ENCODE measurements at places on chromosomes 6 and 20.

DNA sequence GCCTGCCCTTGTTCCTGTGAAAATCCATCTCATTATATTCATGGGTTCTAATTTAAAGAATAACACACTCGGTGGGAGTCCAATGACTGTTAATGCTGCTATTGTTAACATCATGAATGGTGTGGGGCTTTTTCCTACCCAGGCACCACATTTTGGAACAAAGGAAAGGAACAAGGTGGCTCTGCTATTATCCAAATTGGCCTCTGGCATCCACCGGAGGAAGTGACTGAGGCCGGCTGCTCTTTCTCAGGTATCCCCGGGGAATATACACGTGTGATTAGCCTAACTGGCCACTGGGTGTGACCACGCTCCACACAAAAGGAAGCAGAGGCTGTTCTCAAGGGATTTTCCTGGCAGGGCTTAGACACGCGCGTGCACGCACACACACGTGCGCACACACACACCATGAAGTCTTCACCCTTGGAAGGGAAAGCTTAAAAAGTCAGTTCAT lies 601.2 kb upstream of the ARID1B start:
- no peak for DNase-seq

DNA sequence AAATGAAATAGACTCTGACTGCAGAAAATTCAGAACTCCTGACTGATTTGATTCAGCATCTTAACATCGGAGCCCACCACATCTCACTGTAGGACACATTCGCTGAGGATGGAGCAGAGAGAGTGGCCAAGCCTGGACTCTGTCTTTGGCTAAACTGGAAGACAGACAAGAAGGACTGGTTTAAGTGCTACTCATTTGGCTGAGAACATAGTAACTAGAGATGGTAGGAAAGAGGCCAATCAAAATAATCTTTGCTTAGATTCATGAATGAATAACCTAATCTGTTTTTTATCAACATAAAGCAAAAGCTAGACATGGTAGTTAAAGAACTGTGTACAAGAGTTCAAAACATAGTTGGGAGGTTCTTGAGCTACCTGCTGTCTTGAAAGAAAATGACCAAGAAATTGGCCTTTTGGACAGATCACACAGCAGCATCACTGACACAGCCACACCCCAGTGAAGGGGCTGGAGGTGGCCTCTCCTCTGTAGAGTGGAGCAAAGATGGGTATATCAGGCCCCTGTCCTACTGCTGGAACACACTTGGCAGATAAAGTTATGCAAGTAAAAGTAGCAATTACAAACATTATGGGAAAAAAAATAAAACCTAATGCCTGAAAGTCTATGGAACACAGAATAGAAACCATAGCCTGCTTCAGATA lies 87.1 kb upstream of the NT5E start:
- DNase-seq, result no peak

DNA sequence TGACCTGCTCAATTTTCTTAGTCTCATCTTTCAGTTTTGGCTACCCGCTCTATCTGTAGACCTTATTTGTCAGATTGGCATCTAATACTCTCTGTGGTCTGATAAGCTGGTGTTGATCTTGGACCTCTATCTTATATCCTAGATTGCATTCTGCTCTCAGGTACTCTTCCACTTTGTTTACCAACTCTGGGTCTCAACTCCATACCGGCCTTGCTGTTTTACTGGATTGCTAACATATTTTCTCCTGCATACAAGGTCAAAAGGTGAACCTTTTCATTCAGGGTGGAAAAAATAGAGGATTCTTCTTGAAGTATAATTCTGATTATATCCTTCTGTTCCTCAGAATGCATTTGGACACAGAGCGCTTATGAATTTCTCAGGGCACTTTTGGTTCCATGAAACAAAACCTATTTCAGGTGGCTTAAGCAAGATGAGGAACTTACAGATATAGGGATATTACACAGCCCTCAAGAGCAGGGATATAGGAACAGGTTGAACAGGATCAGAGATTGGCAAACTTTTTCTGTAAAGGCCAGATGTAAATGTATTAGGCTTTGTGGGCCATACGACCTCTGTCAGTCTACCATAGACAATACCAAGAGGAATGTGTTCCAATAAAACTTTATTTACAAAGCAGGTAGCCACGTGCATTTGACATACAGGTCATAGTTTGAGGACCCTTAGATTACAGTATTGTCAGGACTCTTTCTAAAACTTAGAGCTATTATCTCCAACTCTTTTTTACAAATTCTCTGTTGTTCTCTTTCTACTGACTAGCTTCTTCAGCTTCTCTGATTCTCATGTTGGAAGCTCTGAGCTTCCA lies 2.5 kb upstream of the SH3BGRL2 start:
- DNase-seq, result no peak

DNA sequence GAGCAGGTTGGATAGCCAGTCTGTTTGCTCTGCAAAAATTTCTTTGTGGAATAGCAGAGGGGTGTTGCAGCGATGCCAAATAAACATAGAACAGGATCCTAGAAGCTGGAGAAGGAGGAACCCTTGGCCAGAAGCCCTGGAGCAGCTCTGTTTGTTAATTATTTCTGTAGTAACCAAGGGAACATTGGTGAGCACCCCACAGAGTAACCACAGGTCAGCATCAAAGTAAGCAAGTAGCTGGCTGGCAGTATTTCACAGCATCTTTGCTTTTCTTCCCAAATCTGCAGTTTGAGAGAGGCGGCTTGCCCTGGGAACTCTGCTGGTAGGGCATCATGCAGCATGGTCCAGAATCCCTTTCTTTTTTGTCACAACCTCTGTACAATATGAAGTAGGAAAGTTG lies 12.7 kb upstream of the APMAP start:
- DNase-seq, result no peak

- no peak for DNase-seq
Observed at GRCh38 chr20:20465252-20465651, 97.3 kb downstream of the INSM1 start.

DNA sequence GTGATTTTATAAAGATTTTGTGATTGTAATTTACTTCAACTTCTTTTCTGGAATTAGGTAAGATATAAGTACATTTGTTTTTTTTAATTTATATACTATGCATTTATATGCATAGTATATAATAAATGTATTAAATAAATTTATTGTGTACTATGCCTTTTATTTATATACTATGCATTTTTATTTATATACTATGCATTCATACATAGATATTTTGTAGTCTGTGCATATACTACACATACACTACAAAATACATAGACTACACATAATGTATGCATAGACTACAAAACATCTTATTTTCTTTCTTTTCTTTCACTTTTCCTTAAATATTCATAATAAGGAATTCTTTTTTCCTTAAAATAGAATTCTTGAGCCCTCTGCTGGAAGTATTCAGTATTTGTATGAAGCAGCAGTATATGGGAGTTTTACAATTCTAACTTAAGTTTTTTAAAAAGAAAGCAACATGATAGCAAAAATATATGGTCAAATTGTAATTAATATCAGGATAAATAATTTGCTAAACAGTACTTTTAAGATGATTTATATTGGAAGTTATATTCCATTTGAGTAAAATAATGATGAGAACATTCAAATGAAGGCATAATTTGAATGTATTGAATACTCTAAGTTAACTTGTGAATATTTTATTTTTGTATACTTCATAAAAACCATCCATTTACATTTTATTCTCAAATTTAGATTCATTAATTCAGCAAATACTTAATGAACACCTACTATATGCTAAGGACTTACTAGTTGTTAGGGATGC lies 129.3 kb downstream of the KLHL32 start:
- DNase-seq, result no peak

- DNase-seq, result no peak
Observed at GRCh38 chr20:16020971-16021370, 552.3 kb downstream of the KIF16B start.

DNA sequence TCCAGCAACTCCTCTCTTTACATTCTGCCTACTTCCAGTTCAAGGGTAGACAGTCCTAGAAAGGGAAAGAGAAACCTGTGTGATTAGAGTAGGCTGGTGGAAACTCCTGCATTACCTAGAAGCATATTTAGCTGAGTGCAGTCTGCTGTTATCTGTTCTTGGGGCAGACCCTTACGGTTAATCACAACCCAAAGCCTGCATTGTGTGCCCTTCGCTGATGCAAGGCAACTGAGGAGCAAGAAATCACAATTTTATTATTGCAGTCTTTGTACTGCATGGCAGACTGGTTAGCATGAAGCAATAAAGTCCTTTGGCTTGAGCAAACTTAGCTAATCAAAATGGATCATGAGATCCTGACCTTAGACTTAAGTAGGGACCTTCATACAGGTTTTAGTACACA lies 1.5 kb upstream of the GOPC start:
- DNase-seq, result no peak

DNA sequence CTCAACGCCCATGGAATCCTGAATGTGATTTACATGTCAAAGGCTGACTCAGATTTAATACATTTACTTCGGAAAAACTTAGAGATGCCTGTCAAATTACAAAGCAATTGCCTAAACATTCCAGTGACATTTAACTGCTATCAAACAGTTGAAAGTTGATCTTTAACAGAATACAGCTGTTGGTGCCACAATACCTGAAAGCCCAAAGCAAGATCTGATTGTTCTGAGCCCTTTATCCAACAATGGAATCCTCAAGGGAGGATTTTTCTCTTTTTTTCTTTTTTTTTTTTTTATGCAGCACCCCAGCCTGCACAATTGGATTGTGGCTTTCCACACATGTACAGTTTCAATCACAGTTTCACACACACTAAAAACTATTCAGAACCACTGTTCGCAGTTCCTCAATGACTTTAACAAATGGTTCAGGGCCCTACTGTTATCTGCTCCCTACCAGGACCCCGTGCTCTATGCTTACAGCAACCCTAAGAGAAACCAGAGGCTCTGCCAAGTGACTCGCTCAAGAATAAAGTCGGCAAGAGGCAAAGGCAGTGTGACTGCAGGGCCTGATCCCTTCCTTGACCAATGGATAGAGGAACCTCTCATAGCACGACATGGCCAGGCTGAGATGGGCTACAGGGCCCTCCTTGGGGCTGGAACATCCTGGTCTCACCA lies 33.3 kb downstream of the EPB41L2 start:
- no peak for DNase-seq

DNA sequence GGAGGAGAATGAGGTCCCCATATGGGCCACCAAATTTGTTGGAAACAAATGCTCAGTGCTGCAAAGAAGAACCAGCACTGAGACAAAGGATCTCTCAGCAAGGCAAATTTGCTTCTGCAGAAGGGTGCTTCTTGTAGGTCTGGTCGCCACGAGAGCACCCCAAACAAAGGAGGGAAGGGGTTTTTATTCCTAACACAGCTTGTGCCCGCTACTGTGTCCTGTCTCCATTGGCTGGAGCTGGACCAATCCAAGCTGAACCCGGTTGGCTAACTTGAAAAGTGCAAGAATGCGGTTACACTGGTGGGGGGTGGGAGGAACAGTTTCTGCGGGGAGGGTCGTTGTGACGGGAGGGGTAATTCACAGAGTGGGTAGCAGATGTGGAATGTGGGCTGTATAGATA lies 54.1 kb upstream of the TULP1 start:
- DNase-seq, result no peak

GRCh38 chr20:41375846-41376245 lies 9.2 kb upstream of the EMILIN3 start:
- DNase-seq, result no peak

DNA sequence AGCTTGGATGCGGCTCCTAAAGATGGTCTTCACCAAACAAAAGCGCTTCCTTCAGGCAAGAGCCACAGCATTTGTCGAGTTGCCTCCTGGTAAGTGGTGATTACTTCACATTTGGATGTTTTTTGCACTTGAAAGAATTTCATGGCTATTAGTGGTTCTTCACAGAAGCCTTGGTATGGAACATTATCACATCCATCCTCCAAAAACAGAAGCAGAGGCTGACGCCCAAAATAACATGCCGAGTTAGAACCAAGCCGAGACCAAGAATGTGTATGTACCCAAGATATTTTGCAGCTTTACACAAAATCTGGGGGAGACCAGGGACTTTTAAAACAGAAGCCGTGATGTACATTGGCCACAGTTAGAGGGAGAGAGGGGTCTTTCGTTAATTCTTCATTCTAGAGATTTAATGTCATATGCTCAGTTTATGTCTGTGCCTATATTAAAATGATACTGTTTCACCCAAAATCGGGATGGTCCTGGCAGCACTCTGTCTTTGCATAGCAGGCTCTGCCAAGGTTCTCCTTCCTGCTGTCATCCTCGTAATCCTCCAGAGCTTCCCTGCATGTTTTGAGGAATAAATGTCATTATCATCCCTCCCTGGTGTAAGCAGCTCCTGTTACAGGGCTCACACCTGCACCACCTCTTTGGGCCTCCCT lies 109.3 kb downstream of the TMEM242 start:
- no peak for DNase-seq

DNA sequence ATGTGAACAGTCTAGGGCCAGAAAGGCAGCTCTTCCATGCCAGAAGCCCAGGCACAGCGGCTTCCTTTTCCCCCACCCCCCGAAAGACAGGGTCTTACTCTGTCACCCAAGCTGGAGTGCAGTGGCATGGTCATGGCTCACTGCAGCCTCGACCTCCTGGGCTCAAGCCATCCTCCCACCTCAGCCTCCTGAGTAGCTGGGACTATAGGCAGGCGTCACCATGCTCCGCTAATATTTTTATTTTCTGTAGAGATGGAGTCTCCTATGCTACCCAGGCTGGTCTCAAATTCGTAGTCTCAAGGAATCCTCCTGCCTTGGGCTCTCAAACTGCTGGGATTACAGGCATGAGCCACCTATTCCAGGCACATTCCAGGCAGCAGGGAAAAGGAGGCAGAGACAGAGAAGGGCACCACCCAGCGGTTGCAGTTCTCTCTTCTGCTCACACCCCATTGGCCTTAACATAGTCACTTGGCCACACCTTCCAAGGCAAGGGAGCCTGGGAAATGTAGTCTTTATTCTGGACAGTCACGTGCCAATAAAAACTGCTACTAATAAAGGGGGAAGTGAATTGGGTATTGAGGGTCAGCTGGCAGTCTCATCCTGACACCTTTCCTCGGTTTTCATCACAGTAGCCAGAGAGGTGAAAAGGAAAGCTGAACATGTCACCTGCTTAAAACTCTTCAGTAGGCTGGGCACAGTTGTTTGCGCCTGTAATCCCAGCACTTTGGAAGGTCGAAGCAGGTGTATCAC lies 205.9 kb downstream of the ZMYND8 start:
- peak; percentile 45 for DNase-seq

- no peak for DNase-seq
Observed at GRCh38 chr6:3228046-3228671, 706 bp upstream of the TUBB2B start.

DNA sequence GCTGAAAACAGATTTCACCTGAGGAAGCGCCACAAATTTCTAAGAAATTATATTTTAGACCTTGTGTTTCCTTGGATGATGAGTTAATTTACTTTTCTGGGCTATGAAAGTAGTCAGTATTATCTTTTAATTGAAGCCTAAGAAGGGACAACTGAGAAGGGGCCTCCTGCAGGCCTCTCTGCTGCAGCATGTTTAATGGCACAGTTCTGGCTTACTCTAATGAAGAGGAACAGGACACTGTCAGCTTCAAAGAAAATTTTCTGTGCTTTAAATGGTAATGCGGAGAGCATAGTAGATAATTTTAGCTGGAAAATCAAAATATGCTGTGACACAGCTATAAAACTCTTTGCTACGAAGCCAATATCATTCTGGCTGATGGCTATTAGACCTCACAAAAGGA lies 167.4 kb downstream of the HDGFL1 start:
- DNase-seq, result no peak

GRCh38 chr6:121897337-121897760 lies 461.9 kb downstream of the GJA1 start:
- DNase-seq, result no peak
